NCI-H1048 (cell line): ENCODE measurements at places on chromosomes 16 and 17.

DNA sequence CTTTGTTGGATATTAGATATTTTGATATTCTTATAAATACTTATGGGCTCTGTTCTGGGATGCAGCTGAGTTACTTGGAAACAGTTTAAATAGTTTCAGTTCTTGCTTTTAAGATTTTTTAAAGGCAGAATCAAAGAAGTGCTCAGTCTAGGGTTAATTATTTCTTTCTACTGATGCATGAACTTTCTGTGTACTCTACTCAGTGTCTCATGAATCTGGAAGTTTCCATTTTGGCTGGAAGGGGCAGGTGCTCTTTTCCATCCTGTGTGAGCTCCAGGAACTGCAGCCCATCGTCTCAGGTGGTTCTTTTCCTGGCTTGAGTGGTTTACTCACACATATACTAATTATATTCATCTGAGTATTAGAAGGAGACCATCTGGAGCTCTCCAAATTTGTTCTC is 61.1 kb upstream of the CPHXL start:
- no peak for DNase-seq

DNA sequence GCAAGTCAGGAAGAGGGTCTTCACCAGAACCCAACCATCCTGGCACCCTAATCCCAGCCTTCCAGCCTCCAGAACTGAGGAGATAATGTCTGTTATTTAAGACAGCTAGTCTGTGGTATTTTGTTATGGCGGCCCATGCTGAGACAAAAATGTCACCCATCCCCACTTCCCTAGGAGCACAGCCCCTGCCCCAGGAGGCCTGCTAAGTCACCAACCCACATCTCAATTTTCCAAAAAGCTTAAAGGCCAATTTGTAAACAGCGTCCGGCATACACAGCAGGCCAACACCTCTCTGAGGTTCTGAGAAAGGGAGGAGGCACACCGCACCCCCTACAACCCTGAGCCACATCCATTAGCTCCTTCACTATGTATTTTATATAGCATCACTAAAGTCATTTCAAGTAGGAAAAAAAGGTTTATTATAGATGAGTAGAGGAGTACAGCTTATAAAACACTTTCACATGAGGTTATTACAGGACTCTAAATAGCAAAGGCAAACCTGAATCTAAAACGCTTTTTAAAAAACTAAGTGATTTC is 6.9 kb downstream of the TMEM170A start:
- DNase-seq: no peak

- peak; percentile 94 for DNase-seq
These were observed 46.9 kb downstream of the TUBD1 start for GRCh38 chr17:59845595-59846393.

- no peak for DNase-seq
These were observed 4.8 kb upstream of the NGFR start for GRCh38 chr17:49490276-49490675.

DNA sequence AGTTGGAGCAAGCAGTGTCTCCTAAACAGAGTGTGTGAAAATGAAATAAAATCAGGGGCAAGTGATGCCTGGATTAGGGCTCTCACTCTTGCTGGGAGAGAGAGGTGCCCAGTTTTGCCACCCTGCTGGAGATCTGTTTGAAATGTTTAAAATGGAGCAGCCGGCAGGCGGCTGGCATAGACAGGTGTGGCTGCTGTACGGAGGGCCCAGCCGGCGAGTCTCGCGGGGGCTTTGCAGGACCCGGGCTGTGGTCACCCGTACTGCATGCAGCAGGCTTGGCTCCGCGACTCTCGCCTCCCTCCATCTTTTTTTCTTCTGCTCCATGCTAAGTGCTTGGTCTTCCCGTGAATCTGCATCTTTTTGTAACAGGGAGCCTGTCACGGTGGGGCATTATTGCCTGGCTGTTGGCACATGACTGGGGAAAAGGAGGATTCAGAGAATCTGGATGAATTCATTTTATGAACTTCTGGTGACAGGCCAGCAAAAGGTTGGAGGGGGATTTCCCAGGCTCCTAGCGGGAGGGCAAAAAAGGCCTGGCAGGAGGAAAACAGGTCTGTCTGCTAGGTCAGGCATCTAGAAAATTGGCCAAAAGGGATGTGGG is 1.8 kb downstream of the ZNRF1 start:
- no peak for DNase-seq

- peak; percentile 47 for DNase-seq
These were observed 2.9 kb upstream of the FOXC2 start for GRCh38 chr16:86563469-86564345.

GRCh38 chr17:18194804-18195203 is 11.2 kb downstream of the ALKBH5 start:
- DNase-seq: no peak

DNA sequence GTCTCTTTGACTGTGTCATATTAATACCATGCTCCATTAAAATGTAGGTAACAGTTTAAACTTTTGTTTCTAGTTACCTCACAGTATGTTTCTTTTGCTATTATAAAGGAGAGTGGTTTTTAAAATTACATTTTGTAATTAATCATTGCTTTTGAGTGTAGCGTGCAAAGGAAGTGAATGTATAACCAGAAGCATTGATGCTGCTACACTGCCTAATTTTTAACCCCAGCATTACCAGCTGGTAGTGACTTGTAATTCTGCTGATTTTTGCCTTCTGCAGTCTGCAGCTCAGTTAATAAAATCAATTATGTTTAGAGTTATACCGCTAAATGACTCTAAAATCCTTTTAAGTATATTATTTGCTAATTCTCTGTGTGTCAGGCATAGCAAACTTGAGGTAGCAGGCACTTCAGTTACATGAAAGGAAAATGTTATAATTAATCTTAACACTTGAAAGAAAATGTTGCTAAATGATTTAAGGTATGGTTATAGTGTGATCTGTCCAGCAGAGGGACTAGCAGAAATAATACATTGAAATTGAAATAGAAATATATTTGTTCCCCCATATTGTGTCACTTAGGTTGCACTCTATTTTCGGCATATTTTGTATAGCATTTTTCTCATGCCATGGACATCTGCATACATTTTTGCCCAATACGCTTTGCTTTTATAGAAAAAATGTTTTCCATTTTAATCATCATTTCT is 388.5 kb downstream of the CNTNAP4 start:
- DNase-seq: no peak

- no peak for DNase-seq
These were observed 20.9 kb downstream of the GAN start for GRCh38 chr16:81335669-81336068.

DNA sequence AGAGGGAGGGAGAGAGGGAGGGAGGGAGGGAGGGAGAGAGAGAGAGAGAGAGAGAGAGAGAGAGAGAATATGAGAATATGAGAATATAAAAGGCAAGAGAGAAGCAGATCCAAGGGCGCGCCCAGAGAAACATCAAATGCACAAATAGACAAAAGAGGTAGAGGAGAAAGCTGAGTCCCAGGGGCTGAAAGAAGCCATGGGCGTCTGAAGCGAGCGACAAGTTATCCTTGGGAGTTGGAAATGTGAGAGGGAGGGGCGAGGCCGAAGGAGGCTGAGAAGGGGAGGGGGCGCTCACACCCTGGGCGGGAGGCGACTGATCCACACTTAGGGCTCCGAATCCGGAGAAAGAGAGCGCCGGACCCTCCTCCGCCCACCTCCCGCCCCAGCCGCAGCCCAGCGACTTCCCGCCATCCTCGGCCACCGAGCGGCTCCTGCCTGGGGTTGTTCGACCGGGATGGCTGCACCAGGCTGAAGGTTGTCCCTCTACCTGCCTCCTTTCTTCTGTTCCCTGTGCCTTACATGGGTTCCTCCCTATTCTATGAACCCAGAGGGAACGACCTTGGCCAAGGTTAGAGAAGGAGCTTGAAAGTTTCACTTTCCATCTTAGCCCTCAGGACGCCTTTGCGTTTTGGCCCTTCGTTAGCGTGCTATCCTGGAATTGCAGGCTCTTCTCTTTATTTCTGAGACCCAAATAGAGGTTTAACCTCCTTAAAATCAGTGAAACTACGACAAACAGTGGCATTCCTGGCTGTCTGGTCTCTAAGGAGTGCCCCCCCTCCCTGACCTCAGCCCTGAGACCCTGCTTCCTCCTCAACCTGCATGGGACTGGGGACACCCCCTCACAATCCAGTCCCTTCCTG is 21.2 kb upstream of the HOXB9 start:
- DNase-seq: no peak

GRCh38 chr16:11151156-11151884 is 104.7 kb downstream of the SOCS1 start:
- DNase-seq: no peak

DNA sequence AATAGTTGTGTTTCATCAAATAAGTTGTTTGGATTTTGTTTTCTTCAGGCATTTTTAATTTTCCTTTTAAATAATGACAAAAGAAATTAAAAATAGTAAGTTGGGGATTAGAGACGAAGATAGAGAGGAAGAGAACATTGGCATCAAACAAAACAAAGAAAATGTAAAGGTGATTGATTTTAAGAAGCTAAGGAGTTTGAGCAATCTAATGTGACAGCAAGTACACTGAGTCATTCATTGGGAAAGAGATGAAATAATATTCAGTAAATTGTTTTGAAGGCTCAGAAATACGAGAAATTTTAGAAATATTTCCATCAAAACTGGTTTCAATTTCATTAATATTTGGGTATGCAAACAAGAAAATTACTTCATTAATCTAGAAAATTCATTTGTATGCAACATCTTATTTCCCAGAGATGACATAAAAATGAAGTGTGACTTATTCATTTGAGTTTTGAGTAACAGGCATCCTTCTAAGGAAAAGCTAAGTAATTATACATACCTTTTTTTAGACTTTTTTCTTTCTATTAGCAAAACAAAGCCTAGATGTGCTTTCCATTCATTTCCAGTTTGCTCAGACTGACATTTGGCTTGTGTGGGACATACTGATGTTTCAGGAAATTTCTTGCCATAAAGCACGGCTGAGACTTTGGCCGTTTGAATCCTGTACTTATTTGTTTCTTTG is 66.7 kb downstream of the COX10 start:
- no peak for DNase-seq

GRCh38 chr17:29149431-29150064 is 30.6 kb downstream of the MYO18A start:
- no peak for DNase-seq

- no peak for DNase-seq
These were observed 48.8 kb upstream of the SIAH1 start for GRCh38 chr16:48433850-48434530.

DNA sequence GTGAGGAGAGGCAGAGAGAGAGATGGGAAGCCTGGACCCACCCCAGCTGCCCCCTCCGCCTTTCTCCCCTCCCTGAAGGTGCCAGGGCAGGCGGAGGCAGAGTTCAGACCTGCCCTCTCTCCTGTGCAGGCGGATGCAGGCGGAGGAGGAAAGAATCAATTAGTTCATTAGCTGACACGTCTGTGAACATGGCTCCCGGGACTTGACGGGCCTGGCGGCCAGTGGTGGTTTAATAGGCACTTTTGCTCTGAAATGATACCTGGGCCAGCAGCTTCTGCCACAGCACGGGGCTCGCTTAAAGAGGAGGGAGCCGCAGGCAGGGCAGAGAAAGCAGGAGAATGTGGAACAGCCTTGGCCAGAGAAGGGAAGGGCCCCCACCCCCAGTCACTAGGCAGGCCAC is 98.1 kb downstream of the SDK2 start:
- no peak for DNase-seq

- no peak for DNase-seq
These were observed 50.1 kb downstream of the KLHDC4 start for GRCh38 chr16:87715658-87716057.

DNA sequence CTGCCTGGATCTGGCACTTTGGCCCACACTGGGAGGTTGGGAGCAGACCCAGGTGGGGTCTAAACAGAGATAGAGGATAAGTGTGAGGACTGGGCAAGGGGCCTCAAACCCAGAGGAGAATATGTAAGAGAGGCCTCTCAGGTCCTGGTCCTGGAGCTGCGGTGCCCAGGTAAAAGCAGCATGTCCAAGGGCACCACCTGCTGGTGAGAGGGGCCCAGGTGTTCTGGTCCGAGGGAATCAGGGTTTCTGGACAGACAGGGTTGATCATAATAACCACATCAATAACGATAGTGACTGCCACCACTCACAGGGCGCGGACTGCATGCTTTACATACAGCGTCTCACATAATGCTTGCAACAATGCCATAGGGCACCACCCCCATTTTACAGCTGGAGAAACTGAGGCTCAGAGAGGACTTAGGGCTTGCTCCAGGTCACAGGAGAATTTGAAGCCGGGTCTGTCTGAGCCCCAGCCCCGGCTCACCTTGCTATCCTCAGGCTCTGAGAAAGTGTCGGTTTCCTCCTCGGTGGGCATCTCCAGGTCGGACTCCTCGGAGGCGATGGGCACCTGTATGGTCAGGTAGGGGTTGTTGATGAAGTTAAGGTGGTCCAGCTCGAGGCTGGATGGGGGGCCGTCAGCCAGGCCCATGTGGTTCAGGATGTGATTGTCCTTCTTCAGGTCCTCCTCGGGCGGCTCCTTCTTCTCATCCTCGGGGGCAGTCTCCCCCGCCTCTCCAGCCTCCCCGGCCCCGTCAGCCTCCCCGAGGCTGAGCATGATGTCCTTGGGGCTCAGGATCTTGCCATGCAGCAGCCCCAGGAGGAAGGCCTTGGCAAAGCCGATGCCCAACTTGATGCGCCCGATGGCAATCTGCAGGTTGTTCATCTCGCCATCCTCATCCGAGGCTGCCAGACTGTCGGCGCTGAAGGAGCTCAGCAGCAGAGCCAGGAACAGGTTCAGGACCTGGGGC is 19.1 kb upstream of the CD79B start:
- DNase-seq: no peak

DNA sequence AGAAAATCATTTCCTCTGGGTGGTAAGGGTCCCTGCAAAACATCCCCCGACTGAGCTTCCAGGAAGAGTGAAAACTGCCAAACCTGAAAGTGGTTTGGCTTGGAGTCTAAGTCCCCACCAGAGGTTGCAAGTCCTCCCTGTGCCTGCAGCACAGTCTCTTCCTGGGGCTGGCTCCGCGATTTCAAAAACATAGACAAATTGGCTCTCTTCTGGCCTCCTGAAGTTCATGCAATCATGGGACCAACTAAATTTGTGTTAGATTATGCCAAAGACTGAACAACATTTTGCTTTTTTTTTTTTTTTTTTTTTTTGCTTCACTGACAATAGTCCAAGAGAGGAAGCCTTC is 447.9 kb downstream of the CA10 start:
- DNase-seq: no peak

GRCh38 chr17:82872591-82873520 is 33.0 kb upstream of the ZNF750 start:
- DNase-seq: no peak

DNA sequence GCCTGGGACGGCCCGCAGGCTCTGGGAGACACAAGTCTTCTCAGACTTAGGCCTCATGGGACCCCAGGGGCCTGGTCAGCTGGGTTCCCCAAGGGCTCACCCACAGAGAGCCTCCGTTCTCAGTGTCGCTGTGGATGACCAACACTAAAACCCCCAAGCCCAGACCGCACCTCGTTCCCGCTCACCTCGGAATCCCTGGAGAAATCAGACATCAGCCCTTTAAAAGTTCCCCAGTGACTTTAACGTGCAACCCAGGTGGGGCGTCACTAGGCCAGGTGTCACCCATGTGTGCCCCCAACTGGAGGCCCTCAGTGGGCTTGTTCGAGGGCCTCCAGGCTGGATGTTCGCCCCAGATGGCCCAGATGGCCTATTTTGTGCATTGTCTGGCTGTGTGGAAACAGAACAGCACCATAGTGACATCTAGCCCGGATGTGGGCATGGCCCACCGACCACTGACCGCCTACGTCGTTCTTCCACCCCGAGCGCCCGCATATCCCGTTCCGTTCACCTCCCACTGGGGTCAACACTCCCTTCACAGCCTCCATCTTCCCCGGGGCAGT is 52.3 kb upstream of the DNAH17 start:
- DNase-seq: no peak

GRCh38 chr17:74994440-74994839 is 7.0 kb downstream of the CDR2L start:
- no peak for DNase-seq
